ENCODE measurements at places on chromosomes 5 and 9.

DNA sequence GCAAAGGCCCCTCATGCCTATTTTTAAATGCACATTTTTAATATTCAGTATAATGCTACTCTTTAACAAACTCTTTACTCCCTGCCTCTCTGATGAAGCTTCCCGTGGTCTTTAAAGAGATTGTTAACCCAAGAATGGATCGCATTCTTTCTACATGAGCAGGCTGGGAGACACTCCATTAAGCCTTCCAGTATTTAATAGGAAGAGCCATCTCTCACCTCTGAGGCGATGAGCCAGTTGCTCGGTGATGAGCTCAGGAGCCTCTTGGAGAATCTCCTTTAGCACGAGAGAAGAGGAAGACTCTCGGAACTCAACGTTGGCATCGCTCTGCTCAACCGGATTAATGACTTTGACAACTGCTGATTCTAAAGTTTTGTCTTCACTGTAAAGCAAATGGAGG, 59.6 kb downstream of the PRUNE2 start:
- DNase-seq: no peak

GRCh38 chr5:123803359-123803758, 291.4 kb downstream of the CSNK1G3 start:
- DNase-seq: no peak

GRCh38 chr5:177428574-177429217, 2.2 kb downstream of the GRK6 start:
- DNase-seq: no peak

DNA sequence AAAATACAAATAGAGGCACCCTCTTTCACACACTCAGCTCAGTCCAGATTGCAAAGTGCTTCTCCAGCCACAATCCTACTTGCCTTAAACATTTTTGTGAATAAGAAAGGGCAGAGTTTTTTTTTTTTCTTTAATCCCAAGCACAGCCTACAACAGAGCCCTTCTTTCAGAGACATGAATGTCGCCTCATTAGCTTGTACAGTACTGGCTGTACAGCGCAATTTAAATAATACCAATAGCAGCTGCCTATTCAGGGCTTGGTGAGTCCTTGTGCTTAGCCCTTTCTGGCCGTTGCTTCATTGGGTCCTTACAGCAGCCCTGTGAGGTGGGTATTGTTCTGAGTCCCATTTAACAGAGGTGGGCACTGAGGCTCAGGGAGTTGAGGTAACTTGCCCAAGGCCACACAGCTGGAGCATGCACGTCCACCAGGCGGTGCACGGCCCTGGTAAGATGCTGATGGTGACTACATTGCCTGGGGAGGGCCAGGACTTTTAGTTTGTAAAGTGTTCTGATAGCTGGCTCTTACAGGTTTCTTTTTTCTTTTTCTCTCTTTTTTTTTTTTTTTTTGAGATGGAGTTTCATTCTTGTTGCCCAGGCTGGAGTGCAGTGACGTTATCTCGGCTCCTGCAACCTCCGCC, 23.1 kb downstream of the NDST1 start:
- DNase-seq: no peak

DNA sequence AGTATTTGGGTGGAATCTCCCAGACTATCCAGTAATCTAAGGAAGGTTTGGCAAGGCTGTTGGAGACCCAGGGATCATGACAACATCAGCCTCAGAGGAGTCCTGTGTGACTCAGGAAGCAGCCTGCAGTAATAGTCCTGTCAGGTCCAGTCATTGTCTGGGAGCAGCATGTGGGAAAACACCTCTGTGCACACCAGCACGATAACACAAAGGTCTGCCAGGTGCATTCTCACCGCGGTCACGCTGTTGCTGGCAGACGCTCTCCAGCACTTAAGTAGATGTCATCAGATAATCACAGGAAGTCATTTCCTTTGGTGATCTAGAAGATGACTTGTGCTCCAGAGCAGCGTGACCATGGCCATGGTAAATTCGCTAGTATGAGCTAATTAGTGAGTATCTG, 99.2 kb upstream of the IQGAP2 start:
- peak; percentile 43 for DNase-seq

- no peak for DNase-seq
These were observed 547.2 kb downstream of the MAT2B start for GRCh38 chr5:164052536-164053093.

DNA sequence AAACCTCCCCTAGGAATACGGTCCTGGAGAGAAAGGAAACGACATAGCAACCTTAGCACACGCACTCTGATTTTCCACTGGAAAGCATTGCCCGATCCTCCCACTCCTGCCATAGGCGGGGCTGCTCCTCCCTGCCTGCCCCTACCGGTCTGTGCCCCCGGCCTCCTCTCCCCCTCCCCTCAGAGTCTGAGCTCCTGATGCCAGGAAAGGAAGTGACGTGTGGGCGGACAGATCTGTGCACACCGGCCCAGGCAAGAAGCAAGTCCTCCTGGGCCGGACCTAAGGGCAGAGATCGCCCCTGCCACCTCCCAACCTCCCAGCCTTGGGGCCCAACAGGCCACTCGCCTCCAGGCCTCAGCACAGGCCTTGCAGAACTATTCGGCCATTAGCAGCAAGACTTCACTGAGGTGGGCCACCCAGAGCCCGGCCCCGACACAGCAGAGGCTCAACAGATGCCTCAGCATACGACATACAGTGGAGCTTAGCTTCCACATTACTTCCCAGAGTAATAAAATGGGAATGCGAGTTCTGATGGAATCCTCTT, 7.2 kb downstream of the NINJ1 start:
- no peak for DNase-seq

DNA sequence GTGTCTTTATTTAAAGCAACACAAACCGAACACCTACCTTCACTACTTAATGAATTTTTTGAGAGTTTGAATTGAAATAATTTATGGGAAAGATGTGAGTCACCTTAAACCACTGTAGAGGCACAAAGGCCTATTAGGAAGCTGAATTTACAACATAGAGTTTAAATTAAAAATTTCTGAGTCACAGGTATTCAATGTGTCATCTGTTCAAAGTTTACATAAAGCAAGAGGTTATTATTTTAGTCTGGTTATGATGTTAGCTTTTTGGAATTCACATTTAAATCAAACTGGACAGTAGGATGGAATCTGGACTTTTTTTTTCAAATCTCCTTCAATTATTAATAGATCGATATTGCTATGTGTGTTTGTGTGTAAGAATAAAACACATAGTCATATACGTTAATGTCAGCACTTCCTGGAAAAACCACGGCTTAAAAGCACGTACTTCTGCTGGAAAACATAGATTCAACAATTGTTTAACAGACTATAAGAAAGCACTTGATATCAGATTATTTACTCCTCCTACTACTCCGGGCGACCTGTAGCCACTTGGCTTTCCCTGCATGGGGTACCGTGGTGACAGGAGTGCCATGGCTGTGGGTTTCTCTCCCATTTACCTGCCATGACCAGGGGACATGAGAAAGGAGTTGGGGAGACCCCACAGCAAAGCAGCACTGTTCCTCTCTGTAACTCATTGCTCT, 638.6 kb downstream of the SEMA5A start:
- no peak for DNase-seq

GRCh38 chr9:114250235-114250568, 72.7 kb upstream of the ORM1 start:
- DNase-seq: no peak

DNA sequence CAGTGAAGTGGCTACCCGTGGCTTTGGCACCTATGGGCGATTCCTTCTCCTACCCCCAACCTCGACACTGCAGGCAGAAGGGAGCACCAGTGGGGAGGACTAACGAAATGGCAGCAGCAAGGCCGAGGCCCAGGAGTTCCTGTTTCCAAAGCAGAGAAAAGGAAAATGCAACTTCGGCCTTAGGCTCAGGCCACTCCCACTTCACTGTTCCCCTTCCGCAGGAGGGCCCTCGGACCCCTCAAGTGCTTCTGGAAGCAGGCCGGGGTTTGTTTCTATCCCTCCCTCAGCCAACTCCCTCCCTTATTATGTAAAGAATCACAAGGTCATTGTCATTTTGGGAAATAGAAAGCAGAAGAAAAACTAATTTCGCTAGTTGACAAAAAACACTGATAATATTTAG, 36.4 kb upstream of the NKX2-5 start:
- no peak for DNase-seq

- DNase-seq: no peak
These were observed 10.0 kb upstream of the CACFD1 start for GRCh38 chr9:133449760-133450159.

DNA sequence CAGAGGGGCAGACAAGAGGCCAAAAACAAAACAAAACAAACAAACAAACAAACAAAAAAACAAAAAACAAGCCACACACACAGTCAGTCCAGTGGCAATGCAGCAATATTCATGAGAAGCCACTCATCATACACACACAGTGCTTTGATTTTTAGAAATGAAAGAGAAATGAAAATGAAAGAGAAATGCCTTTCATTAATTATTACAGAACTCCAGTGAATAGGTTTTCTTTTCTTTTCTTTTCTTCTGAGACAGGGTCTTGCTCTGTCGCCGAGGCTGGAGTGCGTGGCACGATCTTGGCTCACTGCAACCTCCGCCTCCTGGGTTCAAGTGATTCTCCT, 36.9 kb downstream of the SPRY4 start:
- no peak for DNase-seq

GRCh38 chr5:151051066-151051930, 29.5 kb downstream of the TNIP1 start:
- DNase-seq: peak; percentile 16

DNA sequence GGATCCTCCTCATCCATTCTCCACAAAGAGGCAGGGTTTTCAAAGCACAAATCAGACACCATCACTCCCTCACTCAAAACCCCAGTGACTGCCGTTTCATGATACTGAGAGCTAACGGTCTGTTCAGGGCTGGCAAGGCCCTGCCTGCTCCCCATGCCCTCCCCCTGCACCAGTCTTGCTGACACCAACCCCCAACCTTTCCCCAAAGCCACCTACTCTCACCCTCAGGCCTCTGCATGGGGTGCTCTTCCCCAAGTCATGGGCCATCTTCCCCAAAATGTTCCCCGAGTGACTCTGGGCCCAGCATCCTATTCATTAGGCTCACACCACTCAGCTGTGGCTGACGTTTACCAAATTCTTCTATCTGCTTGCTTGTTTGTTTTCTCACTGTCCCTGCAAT, 21.7 kb upstream of the OLFM1 start:
- no peak for DNase-seq

DNA sequence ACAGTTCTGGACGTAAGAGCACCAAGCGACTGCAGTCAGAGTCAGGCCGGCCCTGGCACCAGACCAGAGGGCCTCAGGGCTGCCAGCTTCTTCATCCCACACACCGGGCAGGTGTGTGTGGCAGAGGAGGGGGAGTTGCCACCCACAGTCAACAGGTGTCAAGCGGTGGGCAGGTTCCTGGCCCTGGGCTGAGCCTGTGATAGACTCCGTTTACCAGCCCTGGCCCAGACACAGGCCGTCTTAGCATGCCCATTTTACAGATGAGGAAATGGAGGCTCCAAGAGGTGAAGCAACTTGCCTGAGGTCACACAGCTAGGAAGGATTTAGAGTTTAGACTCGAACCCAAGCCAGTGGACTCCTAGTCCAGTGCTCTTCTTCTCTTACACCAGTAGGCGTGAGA, 71.8 kb downstream of the HMCN2 start:
- DNase-seq: no peak

DNA sequence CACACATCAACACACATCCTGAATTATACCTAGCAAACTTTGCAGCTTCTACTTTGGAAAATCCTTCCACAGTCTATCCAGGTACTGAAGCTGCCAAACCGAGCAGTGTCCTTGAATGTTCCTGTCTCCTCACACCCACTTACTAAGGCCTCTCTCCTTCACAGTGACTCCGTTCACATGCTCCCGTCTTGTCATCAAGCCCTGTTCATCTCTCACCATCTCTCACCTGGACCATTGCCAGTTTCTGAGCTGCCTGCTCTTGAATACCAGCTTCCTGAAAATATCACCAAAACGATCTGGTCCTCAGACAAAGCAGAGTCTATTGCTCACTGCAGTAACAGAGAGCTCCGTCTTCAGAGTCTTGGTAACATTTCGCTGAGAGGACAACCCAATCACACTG, 57.4 kb downstream of the GCNT1 start:
- DNase-seq: no peak

DNA sequence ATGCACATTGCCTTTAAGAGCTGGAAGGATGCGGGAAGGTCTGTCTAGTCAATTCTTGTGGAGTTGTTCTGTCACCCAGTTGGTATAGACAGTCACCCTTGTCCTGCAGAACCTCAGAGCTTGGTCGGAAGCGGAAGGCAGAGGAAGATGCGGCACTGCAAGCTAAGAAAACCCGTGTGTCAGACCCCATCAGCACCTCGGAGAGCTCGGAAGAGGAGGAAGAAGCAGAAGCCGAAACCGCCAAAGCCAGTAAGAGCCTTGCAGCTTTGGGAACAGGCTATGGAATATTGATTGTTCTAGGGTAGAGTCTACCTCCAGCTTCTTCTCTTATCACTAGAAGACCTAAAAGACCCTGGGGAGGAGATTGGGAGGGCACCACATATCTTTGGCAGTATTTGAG, 6.5 kb downstream of the TCOF1 start:
- DNase-seq: no peak

DNA sequence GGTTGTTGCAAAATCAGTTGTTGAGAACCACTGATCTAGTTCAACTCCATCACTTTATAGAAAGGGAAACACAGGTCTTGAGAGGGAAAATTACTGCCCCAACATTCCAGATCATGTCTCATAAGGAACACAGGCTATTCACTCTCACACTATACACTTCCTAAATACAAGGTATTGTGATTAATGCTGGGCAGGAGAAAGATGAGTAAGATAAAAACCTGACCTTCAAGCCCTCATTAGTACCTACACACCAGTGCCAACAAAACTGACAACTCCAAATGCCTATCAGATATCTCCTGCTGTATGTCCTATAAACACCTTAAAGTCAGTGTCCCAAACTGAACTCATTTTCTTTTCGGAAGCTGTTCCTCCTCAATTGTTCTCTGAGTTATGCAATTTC, 8.2 kb downstream of the GNE start:
- no peak for DNase-seq

GRCh38 chr5:179393078-179393477, 47.8 kb upstream of the ADAMTS2 start:
- DNase-seq: no peak

GRCh38 chr9:27499451-27499850, 24.6 kb upstream of the IFNK start:
- DNase-seq: no peak

DNA sequence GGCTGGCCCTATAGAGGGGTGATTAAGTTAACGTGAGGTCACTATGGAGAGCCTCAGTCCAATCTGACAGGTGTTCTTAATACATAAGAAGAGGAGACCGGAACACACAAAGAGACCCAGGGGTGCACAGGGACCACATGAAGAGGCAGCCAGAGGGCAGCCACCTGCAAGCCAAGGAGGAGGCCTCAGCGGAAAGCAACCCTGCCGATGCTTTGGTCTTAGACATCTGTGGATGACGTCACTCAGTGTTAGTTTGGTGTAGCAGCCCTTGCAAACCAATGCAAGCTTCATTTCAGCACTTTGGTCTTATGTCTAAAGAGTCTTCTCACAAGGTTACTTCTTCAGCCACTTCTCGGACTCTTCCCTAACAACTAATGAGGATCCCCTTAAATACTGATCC, 47.6 kb upstream of the GRHPR start:
- DNase-seq: no peak

GRCh38 chr5:4078544-4078943, 482.9 kb downstream of the IRX1 start:
- DNase-seq: no peak
